A549 treated with ZK216348 at 1 μM for 4 hours (cell line): ENCODE measurements at places on chromosomes 5 and 9. TPM values are rescaled to one million over a fixed set of nuclear protein-coding genes. Genes with fewer than 3 reads are reported as not detected.

SEMA6A gene
- 0.11 TPM in 1 of 5 replicates, not detected in the others for total RNA-seq

SLC9A3 gene
- 1.4 to 2.5 TPM (median 2.3 TPM) in 5 replicates for total RNA-seq

SAXO1 gene
- total RNA-seq, result not detected in 5 replicates

PCDHB5 gene
- 1.2 to 2.1 TPM (median 1.4 TPM) in 5 replicates for total RNA-seq

PHF24 gene
- 0.05 to 0.29 TPM (median 0.12 TPM) in 4 of 5 replicates, not detected in the other for total RNA-seq

LRRTM2 gene
- total RNA-seq, result not detected in 5 replicates

PRKAA1 gene
- 30.6 to 59.0 TPM (median 43.2 TPM) in 5 replicates for total RNA-seq

SLC1A3 gene
- 0.35 TPM in 1 of 5 replicates, not detected in the others for total RNA-seq

SLC4A9 gene
- total RNA-seq, result 0.33 TPM in 1 of 5 replicates, not detected in the others

TOR4A gene
- 13.6 to 33.0 TPM (median 30.5 TPM) in 5 replicates for total RNA-seq

FAM221B gene
- total RNA-seq, result not detected in 5 replicates

PARP8 gene
- 0.07 to 0.15 TPM (median 0.13 TPM) in 5 replicates for total RNA-seq

HSD17B3 gene
- 0.34 TPM in 1 of 5 replicates, not detected in the others for total RNA-seq

DDX4 gene
- not detected in 5 replicates for total RNA-seq

ZNF883 gene
- 0.81 to 0.97 TPM (median 0.92 TPM) in 5 replicates for total RNA-seq

NUDCD2 gene
- total RNA-seq, result 28.4 to 34.9 TPM (median 34.4 TPM) in 5 replicates

MEIKIN gene
- not detected in 5 replicates for total RNA-seq

FOXD1 gene
- total RNA-seq, result 15.5 to 25.4 TPM (median 19.9 TPM) in 5 replicates

BSPRY gene
- 0.06 to 0.10 TPM in 2 of 5 replicates, not detected in the others for total RNA-seq

HCN1 gene
- total RNA-seq, result not detected in 5 replicates

PIGO gene
- total RNA-seq, result 31.6 to 55.7 TPM (median 52.3 TPM) in 5 replicates

GRXCR2 gene
- total RNA-seq, result not detected in 5 replicates

FOXD4L5 gene
- 0.06 to 0.11 TPM (median 0.11 TPM) in 3 of 5 replicates, not detected in the others for total RNA-seq

CDX1 gene
- not detected in 5 replicates for total RNA-seq

IL3 gene
- total RNA-seq, result not detected in 5 replicates

ALG2 gene
- total RNA-seq, result 40.7 to 50.8 TPM (median 47.4 TPM) in 5 replicates

LRRC19 gene
- not detected in 5 replicates for total RNA-seq

CRHBP gene
- not detected in 5 replicates for total RNA-seq

F2R gene
- 28.3 to 56.4 TPM (median 49.9 TPM) in 5 replicates for total RNA-seq

NUTM2G gene
- not detected in 5 replicates for total RNA-seq

SOX30 gene
- total RNA-seq, result not detected in 5 replicates

NPR2 gene
- 3.2 to 7.5 TPM (median 6.1 TPM) in 5 replicates for total RNA-seq

BTNL9 gene
- 0.53 to 1.5 TPM (median 0.99 TPM) in 5 replicates for total RNA-seq

TEX48 gene
- total RNA-seq, result not detected in 5 replicates

PCDHGA11 gene
- 0.05 to 0.07 TPM in 2 of 5 replicates, not detected in the others for total RNA-seq

MRPS30 gene
- total RNA-seq, result 32.3 to 43.8 TPM (median 38.3 TPM) in 5 replicates

KYAT1 gene
- 8.1 to 10.6 TPM (median 10.2 TPM) in 5 replicates for total RNA-seq

PRSS3 gene
- total RNA-seq, result 9.4 to 14.7 TPM (median 12.5 TPM) in 5 replicates

C5orf58 gene
- not detected in 5 replicates for total RNA-seq

FCHSD1 gene
- 7.9 to 14.2 TPM (median 9.6 TPM) in 5 replicates for total RNA-seq

FBP2 gene
- total RNA-seq, result 0.11 TPM in 1 of 5 replicates, not detected in the others

AGXT2 gene
- total RNA-seq, result not detected in 5 replicates

F2RL2 gene
- total RNA-seq, result 2.9 to 5.2 TPM (median 4.0 TPM) in 5 replicates
